Fibroblast of skin of left quadriceps (primary cell): ENCODE measurements at places on chromosomes 11 and 22.

GRCh38 chr11:2122222-2122906, 16.8 kb downstream of the IGF2 start:
- no peak for DNase-seq

GRCh38 chr11:74182635-74183034, 11.5 kb downstream of the PPME1 start:
- DNase-seq: no peak

GRCh38 chr11:64778473-64779298, at the start of gene SF1:
SF1 (minus strand) TSS chr11:64778542; CDS start chr11:64778392, 150 bp downstream.
- peak; percentile 100 for DNase-seq

DNA sequence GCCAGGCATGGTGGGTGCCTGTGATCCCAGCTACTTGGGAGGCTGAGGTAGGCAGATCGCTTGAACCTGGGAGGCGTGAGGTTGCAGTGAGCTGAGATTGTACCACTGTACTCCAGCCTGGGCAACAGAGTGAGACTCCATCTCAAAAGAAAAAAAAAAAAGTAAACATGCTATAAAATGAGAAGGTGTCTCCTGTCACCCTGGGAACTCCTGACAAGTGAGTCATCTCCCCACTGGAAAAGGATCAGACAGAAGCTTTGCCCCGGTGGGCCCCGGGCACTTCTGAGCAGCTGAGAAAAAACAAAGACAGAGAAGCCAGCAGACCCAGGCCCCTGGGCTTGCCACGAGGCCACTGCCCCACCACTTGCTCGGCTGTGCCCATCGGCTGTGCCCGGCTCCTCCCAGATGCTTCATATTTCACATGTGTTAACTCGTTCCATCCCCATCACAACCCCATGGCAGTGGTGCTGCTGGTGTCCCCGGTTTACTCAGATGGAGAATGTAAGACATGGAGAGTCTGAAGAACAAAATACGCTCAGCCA, 22.3 kb downstream of the TTLL1 start:
- DNase-seq: peak; percentile 18

DNA sequence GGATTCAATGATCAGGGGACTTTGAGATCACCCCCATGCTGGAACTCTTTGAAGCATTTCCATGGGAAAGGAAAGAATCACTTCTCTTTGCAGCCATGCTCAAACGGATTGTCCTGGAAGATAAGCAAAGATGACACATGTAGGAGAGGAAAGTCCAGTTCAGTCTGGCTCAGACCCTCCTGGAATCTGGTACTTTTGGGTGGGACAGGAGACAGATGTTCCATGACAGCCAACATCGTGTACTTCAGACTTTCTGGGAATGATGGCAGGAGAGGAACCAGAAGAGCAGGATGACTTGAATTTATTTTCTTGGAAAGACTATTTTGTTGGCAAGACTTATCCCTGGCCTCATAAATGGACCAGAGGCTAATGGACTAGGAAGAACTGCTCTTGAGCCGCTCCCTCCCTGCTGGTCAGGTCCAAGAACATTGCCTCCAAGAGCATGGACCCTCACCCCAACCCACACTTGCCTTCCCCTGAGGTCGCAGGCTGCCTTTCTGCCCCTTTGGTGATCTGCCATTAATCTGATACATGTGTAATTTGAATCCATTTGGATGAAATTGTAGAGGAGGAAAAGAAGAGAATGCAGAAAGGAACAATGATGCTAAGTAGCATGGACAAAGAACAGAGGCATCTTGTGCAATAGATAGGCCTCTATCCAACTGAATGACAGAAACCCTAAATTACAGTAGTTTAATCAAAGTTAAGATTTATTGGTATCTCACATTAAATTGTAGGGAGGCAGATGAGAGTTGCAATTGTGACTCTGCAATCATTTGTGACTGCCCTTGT, 201.0 kb downstream of the SNX19 start:
- no peak for DNase-seq

GRCh38 chr22:23754220-23754919, at the start of gene VPREB3:
VPREB3 (minus strand) TSS chr22:23754425; CDS start chr22:23754363, 62 bp downstream.
- DNase-seq: no peak
